Stomach (tissue), 19 donors: ENCODE measurements at places on chromosomes 6 and 20. TPM values are rescaled to one million over a fixed set of nuclear protein-coding genes. Genes with fewer than 3 reads are reported as not detected.
A peak's percentile ranks its signal among the peaks of the same experiment; 100 is the strongest.

The ADGRF4 gene
- total RNA-seq: not detected

The GPX5 gene
- total RNA-seq: not detected

The THBD gene
- total RNA-seq: 83.5 TPM

The HTR1E gene
- total RNA-seq: not detected

The CST5 gene
- total RNA-seq: not detected

The SRSF12 gene
- not detected for total RNA-seq

The ENPP4 gene
- 24.6 TPM for total RNA-seq

The ULBP2 gene
- not detected for total RNA-seq

DNA sequence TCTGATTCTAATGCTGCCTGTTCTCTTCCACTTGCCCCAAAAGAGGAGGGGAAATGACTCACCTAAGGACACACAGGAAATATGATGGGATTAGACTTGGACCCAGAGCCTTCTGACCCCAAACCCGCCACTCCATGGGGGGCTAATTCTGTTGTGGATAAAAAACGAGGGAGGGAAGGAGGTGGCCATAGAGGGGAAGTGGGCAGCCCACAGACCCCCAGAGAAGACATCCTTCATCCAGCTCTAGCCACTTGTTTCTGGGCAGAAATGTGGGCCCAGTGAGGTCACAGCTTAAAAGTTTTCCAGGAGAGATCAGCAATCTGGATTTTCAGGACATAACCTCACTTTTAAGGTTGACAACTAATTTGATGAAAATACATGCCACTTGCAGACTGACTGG, 202.1 kb downstream of the ANKRD60 start:
- H3K27me3 ChIP-seq: no peaks in the 10 kb centered on the region
- H3K4me1 ChIP-seq: no peaks in the 10 kb centered on the region
- H3K36me3 ChIP-seq: no peaks in the 10 kb centered on the region
- H3K4me3 ChIP-seq: no peak overlapping the region
- H3K27ac ChIP-seq: no peak overlapping the region

GRCh38 chr20:60565551-60565950, 607.3 kb downstream of the CDH26 start:
- DNase-seq: no peak
- no peak overlapping the region for H3K4me3 ChIP-seq
- no peaks in the 10 kb centered on the region for H3K4me1 ChIP-seq
- no peaks in the 10 kb centered on the region for H3K27me3 ChIP-seq
- no peaks in the 10 kb centered on the region for H3K36me3 ChIP-seq

GRCh38 chr6:12621754-12622153, 94.8 kb upstream of the PHACTR1 start:
- H3K4me3 ChIP-seq: no peak overlapping the region
- no peak for DNase-seq
- H3K36me3 ChIP-seq: no peaks in the 10 kb centered on the region
- no peaks in the 10 kb centered on the region for H3K27me3 ChIP-seq

GRCh38 chr6:118632359-118632758, 19.0 kb downstream of the CEP85L start:
- no peaks in the 10 kb centered on the region for H3K27me3 ChIP-seq
- peaks cover 38% of the 10 kb centered on the region for H3K4me1 ChIP-seq
- H3K36me3 ChIP-seq: peaks cover 11% of the 10 kb centered on the region
- no peak overlapping the region for H3K4me3 ChIP-seq
- no peak for DNase-seq
- H3K27ac ChIP-seq: no peak overlapping the region

DNA sequence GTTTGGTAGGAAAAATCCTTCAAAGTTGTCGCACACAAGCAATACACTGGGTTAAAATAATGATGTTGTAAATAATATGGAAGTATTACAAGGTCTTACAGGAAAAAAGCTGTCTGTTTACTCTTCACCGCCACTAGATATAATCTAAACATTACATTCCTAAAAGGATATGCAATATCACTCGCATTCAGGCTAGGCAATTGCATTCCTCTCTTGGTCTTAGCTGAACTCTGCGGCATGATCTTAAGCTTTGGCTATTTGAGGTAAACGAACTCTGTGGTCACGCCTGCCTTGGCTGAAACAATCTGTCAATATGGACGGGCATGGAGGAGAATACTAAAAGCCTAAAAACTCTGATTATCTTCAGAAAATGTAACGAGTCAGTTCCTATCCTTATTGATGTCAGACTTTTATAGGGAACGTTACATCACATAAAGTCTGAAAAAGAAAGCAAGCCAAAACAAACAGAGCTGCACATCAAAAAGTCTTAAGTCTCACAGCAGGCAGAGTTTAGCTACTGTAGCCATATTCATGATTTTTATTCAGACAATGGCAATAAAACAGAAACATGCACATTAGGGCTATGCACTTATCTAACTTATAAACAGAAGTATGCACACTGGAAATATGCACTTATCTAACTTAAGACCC, 30.8 kb upstream of the FILIP1 start:
- no peak overlapping the region for H3K27ac ChIP-seq
- peak; percentile 77 for DNase-seq
- H3K4me3 ChIP-seq: peak overlapping the region; percentile 5

- no peaks in the 10 kb centered on the region for H3K27me3 ChIP-seq
- H3K36me3 ChIP-seq: no peaks in the 10 kb centered on the region
- DNase-seq: no peak
- peak overlapping the region; percentile 14 for H3K27ac ChIP-seq
Measured at GRCh38 chr6:22146678-22146930, 150.2 kb downstream of the PRL start.

- H3K4me1 ChIP-seq: peaks cover 7% of the 10 kb centered on the region
- DNase-seq: no peak
- H3K4me3 ChIP-seq: no peak overlapping the region
- peaks cover 38% of the 10 kb centered on the region for H3K36me3 ChIP-seq
Measured at GRCh38 chr6:110613356-110613755, 136.9 kb upstream of the SLC22A16 start.

DNA sequence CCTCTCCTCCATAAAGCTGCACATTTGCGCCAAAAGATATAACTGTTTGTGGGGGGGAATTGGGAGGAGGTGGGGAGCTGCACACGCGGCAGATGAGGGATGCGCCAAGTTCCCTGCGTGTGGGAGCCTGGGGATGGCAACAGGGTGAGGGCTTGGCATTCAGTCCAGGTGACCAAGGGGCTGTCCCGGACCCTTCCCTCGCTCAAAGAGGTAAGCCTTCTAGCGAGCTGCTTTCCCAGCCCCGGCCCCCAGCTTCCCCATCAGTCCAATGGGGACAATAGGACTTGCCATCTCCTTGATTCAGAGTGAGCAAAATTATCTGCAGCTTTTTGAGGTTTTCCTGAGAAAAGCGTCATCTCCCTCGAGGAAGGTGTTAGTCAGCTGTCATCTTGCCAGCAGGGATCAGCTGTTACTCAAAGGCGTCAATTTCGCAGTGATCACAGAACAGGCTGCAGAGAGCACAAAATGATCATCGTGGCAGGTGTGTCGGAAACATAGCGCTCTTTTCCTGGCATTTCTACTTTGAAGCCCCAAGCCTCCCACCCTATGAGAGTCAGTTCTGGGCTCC, 21.3 kb downstream of the ZNF831 start:
- no peaks in the 10 kb centered on the region for H3K36me3 ChIP-seq
- no peaks in the 10 kb centered on the region for H3K27me3 ChIP-seq
- H3K4me3 ChIP-seq: no peak overlapping the region
- no peak for DNase-seq
- H3K4me1 ChIP-seq: peaks cover 4% of the 10 kb centered on the region
- no peak overlapping the region for H3K27ac ChIP-seq

DNA sequence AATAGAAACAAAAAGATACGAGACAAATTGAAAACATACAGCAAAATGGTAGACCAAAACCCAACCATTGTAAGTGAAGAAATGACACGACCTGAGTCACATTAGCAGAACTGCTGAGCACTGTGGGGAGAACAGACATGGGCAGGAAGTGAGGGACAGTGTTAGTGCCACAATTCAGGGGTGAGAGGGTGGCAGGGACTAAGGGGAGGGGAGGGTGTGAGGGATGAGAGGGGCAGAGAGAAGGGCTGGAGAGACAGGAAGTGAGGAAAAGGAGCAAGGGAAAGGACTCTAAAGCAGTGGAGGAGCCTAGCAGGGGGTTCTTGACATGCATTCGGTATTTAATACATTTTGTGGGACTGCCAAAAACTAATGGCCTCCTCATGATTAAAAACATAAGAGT, 45.0 kb upstream of the TRIM26 start:
- H3K27me3 ChIP-seq: peaks cover 20% of the 10 kb centered on the region
- H3K4me3 ChIP-seq: no peak overlapping the region
- DNase-seq: no peak
- H3K36me3 ChIP-seq: no peaks in the 10 kb centered on the region

DNA sequence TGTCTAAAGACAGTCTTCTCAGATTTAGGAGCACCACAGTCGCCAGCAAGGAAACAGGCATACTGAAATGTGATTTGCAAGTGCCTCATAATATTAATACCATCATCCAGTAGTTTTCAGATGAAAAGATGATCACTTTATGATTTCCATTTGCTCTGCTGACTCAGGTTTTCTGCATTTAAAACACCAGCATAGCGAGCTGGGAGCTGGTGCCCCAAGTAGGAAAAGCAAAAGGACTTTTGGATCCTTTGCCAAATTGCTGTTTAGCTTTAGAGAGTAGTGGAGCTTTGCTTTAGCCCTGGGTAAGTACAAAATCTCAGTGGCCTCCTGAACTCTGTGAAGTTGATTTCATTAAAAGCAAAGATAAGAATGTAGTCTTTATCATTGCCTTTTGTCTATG, 78.5 kb downstream of the JAG1 start:
- H3K4me1 ChIP-seq: peaks cover 6% of the 10 kb centered on the region
- no peaks in the 10 kb centered on the region for H3K27me3 ChIP-seq
- H3K4me3 ChIP-seq: no peak overlapping the region
- no peaks in the 10 kb centered on the region for H3K36me3 ChIP-seq
- DNase-seq: no peak

GRCh38 chr6:29493261-29493660, 5.5 kb upstream of the MAS1L start:
- no peaks in the 10 kb centered on the region for H3K4me1 ChIP-seq
- DNase-seq: no peak
- no peak overlapping the region for H3K27ac ChIP-seq
- no peaks in the 10 kb centered on the region for H3K27me3 ChIP-seq

DNA sequence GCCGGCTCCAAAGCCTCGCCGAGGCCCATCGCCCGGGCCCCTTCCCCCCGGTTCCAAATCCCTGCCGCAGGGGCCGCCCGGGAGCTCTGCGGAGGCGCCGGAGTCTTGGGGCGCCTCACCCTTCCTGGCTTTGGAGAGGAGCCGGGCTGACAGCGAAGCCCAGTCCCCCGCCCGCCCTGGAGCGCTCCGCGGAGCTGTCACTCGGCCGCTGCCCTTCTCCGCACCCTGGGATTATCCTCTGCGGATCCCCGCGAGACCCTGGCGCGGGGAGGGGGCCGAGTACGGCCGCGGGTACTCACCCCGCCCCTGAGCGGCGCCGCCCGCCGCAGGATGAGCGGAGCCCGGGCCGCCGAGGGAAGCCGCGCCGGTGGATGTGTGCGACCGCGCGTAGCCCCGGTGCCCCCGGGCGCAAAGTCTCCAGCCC, 343 bp downstream of the SNAP91 start:
- H3K4me3 ChIP-seq: peak overlapping the region; percentile 56
- H3K27me3 ChIP-seq: peaks cover 36% of the 10 kb centered on the region
- no peak for DNase-seq
- H3K36me3 ChIP-seq: no peaks in the 10 kb centered on the region
- no peak overlapping the region for H3K27ac ChIP-seq
- peaks cover 24% of the 10 kb centered on the region for H3K4me1 ChIP-seq

DNA sequence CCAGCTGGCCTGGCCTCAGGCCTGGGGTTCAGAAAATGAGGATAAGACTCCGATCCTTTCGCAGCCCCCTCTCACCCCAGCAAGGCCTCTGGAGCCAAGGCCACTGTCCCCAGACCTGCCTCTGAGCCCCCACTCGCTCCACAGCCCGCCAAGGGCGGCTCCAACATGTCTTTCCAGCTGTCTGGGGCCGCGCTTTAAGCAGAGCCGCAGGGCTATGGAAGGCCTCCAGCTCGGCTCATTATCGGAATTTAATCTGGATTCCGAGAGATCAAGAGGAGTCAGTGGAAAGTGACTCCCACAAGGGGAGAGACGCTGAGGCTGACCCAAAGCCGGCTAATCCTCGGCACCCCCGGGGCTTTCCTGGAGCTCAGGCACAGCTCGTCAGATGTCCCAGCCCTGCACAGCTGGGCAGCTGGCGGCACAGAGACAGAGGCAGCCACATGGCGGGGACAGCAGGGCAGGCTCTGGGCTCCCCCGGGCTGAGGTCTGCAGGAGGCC, 41.8 kb downstream of the BMP7 start:
- peak; percentile 72 for DNase-seq
- no peaks in the 10 kb centered on the region for H3K4me1 ChIP-seq
- no peaks in the 10 kb centered on the region for H3K27me3 ChIP-seq

DNA sequence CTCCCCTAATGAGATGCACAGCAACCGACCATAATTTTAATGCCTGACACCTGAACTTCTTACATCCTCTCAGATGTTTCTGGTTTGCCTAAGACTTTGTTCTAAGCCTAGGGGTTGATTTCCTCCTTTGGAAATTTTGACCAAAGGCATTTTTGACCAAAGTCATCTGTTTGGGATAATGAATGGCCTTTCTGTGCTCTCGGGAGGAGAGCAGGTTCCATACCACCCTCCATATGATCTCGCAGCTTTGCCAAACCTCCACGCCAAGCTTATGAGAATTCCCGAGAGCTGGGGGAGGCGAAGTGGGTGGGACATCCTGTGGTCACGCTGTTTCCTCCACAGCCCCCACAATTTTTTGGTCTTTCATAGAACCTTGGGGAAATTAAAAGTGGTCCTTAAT, 91.7 kb downstream of the SCML4 start:
- no peak for DNase-seq
- H3K4me3 ChIP-seq: no peak overlapping the region
- H3K4me1 ChIP-seq: peaks cover 27% of the 10 kb centered on the region
- H3K27ac ChIP-seq: no peak overlapping the region
- H3K27me3 ChIP-seq: no peaks in the 10 kb centered on the region

DNA sequence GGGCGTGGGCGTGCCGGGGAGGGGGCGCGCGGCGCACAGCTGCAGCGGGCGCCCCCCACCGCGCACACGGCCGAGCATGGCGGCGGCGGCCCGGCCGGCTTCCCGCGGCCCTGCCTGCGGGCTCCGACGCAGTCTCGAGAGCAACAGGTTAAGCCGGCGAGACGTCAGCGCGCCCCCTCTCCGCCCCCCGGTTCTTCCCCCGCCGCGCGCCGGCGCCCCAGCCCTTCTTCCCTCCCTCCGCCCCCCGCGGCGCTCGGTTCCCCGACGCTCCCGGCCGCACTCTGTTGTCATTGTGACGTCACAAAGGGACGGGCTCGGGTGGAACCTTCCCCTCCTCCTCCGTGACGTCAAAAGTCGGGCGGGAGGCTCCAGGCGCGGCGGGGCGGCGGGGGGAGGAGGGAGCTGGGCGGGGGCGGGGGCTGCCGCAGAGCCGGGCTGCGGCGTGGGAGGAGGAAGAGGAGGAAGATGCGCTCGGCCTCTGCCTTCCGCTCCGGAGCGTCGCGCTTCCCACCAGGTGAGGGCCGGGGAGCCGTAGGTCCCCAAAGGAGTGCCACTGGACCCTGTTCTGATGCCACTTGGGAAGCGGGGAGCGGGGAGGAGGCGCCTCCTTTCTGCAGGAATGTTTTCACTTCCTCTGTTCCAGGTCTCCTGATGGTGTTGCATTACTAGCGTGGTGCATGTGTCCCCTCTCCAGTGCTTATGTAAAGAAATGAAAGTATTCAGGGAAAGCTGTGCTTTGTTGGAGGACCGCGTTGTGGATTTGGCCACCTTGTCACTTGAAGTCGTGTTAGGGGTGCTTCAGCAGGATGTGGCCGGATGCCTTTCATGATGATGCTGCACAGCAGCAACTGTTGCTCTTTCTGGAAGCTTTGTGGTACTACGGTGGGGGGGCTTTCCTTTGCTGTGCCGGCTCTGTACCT, 2.8 kb downstream of the JARID2 start:
- H3K36me3 ChIP-seq: no peaks in the 10 kb centered on the region
- H3K27me3 ChIP-seq: no peaks in the 10 kb centered on the region
- H3K4me1 ChIP-seq: peaks cover 39% of the 10 kb centered on the region
- H3K27ac ChIP-seq: peak overlapping the region; percentile 97
- peak overlapping the region; percentile 79 for H3K4me3 ChIP-seq
